ENCODE measurements at places on chromosomes 12 and 14.

GRCh38 chr12:13379531-13380188 is 183.1 kb downstream of the EMP1 start:
- no peak for DNase-seq

- no peak for DNase-seq
Observed at GRCh38 chr12:5047094-5047493, 3.4 kb downstream of the KCNA5 start.

GRCh38 chr12:659090-659683 is 4.1 kb downstream of the NINJ2 start:
- no peak for DNase-seq

- DNase-seq, result no peak
Observed at GRCh38 chr14:64701660-64702059, 2.6 kb upstream of the PLEKHG3 start.

DNA sequence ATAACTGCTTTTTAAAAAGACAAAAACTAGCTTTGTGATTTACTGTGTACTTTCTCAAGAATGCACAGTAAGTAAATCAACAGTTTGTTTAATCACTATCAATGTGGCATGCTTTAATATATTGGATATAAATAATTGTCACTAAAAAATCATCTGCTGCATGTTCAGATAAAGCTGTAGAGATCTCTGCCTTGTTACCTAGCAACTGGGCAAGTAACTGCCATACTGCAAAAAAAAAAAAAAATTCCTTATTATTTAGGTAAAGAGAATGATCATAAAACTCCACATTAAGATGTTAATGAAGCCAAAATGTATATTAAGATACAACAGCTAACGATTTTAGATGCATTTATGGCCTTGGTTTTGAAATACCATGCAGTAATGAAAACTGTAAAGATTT is 237.4 kb downstream of the APAF1 start:
- DNase-seq, result no peak

DNA sequence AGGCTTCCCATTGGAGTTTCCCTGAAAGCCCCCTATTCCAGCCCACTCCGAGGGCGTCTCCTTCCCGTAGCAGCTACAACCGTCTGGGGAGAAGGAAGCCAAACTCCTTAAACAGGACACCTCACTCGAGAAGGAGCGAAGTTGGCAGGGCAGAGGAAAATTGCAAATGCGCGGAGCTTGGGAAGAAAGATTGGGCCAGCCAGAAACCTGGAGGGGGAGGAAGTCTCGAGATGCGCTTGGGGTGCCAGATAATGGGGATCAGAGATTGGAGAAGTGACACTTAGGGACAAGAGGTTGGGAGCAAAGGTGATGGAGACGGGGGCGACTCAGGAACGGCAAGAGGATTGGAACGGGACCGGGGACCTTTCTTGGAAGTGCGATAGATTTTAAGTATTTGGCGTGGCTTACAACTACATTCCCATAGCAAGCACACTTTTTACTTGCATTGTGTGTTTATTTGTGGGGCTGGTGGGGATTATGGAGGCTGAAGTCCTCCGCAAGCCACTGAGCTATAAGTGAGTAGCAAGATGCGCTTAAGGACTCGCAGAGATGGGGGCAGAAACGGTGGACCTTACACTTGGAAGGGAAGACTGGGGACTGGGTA is 926 bp downstream of the HRK start:
- DNase-seq, result no peak
